ENCODE measurements at places on chromosomes 1 and 21. TPM values are rescaled to one million over a fixed set of nuclear protein-coding genes. Genes with fewer than 3 reads are reported as not detected.

GRCh38 chr1:63967901-63968300, 194.1 kb downstream of the ROR1 start:
- H3K27me3 ChIP-seq = no peaks in the 10 kb centered on the region
- H3K27ac ChIP-seq = no peak overlapping the region
- H3K4me3 ChIP-seq = no peak overlapping the region
- no peaks in the 10 kb centered on the region for H3K36me3 ChIP-seq

GRCh38 chr1:9038881-9039760, 12.9 kb upstream of the SLC2A7 start:
- no peak overlapping the region for H3K4me3 ChIP-seq
- no peaks in the 10 kb centered on the region for H3K4me1 ChIP-seq
- DNase-seq = no peak
- no peaks in the 10 kb centered on the region for H3K36me3 ChIP-seq

DNA sequence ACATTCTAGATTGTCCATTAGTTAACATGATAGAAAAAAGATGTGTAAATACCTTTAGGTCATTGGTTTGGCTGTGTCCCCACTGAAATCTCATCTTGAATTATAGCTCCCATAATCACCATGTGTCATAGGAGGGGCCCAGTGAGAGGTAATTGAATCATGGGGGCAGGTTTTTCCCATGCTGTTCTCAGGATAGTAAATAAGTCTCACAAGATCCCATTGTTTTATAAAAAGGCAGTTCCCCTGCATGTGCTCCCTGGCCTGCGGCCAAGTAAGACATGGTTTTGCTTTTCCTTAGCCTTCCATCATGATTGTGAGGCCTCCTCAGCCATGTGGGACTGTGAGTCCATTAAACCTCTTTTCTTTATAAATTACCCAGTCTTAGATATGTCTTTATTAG, 32.5 kb upstream of the SLC44A5 start:
- no peak overlapping the region for H3K27ac ChIP-seq
- H3K4me3 ChIP-seq = no peak overlapping the region
- H3K27me3 ChIP-seq = no peaks in the 10 kb centered on the region
- DNase-seq = no peak

- DNase-seq = no peak
- H3K4me3 ChIP-seq = no peak overlapping the region
- H3K4me1 ChIP-seq = no peaks in the 10 kb centered on the region
- no peak overlapping the region for H3K27ac ChIP-seq
These were observed 14.2 kb upstream of the RGS4 start for GRCh38 chr1:163055005-163055404.

GRCh38 chr1:90480271-90480835, 236.7 kb downstream of the BARHL2 start:
- no peaks in the 10 kb centered on the region for H3K4me1 ChIP-seq
- no peaks in the 10 kb centered on the region for H3K36me3 ChIP-seq
- no peaks in the 10 kb centered on the region for H3K27me3 ChIP-seq
- no peak for DNase-seq
- no peak overlapping the region for H3K4me3 ChIP-seq
- no peak overlapping the region for H3K27ac ChIP-seq

GRCh38 chr1:87887100-87887499, 558.4 kb downstream of the LMO4 start:
- no peaks in the 10 kb centered on the region for H3K36me3 ChIP-seq
- H3K4me1 ChIP-seq = no peaks in the 10 kb centered on the region
- no peak overlapping the region for H3K4me3 ChIP-seq
- no peaks in the 10 kb centered on the region for H3K27me3 ChIP-seq
- H3K27ac ChIP-seq = no peak overlapping the region

- 0 out of 2 replicates have a peak, but pooled peaks cover 2% of the 10 kb centered on the region for H3K4me1 ChIP-seq
- H3K4me3 ChIP-seq = no peak overlapping the region
- H3K27me3 ChIP-seq = no peaks in the 10 kb centered on the region
- no peak for DNase-seq
These were observed 59.5 kb upstream of the RGS2 start for GRCh38 chr1:192749349-192749748.

GRCh38 chr1:19448491-19449439, 36.6 kb downstream of the CAPZB start:
- DNase-seq = no peak
- no peaks in the 10 kb centered on the region for H3K27me3 ChIP-seq
- H3K27ac ChIP-seq = no peak overlapping the region
- no peak overlapping the region for H3K4me3 ChIP-seq
- no peaks in the 10 kb centered on the region for H3K36me3 ChIP-seq

GRCh38 chr1:182291584-182292192, 99.9 kb downstream of the GLUL start:
- no peaks in the 10 kb centered on the region for H3K4me1 ChIP-seq
- H3K36me3 ChIP-seq = no peaks in the 10 kb centered on the region
- no peak for DNase-seq
- no peak overlapping the region for H3K27ac ChIP-seq

DNA sequence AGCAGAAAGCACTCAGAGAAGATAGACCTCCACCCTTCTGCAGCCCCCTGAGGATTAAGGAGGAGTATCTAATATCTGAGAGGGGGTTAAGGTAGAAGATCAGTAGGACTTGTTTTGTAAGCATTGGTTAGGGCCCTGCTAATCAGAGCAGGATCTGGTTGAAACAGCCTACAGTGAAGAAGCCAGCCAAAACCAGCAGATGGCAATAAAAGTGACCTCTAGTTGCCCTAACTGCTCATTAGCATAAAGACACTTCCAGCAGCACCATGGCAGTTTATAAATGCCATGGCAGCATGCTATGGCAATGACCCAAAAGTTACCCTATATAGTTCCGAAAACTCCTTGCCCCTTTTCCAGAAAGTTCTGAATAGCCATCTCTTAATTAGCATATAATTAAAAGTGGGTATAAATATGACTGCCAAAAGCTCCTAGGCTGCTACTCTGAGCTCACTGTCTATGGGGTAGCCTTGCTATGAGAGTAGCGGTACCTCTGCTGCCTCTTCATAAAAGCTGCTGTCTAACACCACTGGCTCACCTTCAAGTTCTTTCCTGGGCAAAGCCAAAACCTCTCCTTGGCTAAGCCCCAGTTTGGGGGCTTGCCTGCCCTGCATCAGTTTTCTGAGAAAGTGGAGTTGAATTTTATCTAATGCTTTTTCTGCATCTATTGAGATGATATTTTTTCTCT, 254.2 kb downstream of the PAPPA2 start:
- no peaks in the 10 kb centered on the region for H3K36me3 ChIP-seq
- no peak for DNase-seq
- H3K4me1 ChIP-seq = no peaks in the 10 kb centered on the region
- H3K4me3 ChIP-seq = no peak overlapping the region

DNA sequence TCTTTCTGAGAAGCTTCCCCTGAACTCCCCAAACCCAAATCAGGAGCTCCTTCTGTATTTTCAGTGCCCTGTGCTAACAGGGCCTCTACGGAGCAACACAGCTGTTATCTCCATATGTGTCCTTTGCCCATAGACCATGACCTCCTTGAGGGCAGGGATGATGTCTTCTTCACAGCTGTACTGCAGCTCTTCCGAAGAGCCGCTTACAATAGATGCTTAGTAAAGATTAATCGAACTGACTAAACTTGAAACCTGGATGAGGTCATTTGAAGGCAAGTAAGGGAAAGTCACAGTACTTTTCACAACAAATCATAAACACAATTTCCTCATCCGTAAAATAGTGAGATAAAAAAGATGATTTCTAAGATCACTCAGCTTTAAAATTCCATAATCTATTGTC, 4.4 kb upstream of the KCNN3 start:
- no peaks in the 10 kb centered on the region for H3K27me3 ChIP-seq
- no peak for DNase-seq
- H3K36me3 ChIP-seq = no peaks in the 10 kb centered on the region
- H3K27ac ChIP-seq = no peak overlapping the region

DNA sequence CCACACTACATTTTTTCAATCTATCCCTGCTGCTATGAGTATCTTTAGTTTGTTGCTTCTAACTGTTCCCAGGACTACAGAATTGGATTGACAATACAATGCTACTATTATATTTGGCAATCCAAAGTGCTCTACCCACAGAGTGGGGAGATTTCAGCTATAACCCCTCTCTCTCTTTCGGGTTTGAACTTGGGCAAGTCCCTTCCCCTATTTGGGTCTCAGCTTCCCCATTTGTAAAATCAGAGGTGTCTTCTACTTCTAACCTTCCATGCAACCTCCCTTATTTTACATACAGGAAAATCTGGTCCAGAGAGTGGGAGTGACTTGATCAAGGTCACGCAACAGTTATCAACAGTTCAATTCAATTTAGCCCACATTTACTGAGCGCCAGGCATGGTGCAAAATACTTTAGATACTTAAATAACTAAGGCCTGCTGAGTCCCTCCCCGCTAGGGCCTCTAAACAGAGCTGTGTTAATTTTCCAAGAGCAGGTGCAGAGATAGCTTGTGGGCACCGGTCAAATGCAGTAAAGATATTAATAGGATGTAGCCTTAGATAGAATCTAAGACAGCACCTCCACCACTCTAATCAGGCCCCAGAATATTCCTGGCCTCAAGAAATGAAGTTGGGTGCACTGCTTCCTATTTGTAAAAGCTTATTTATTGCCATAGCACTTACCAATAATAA, 9.4 kb upstream of the GPX7 start:
- DNase-seq = no peak
- H3K27me3 ChIP-seq = no peaks in the 10 kb centered on the region
- no peaks in the 10 kb centered on the region for H3K36me3 ChIP-seq
- peaks cover 5% of the 10 kb centered on the region for H3K4me1 ChIP-seq

DNA sequence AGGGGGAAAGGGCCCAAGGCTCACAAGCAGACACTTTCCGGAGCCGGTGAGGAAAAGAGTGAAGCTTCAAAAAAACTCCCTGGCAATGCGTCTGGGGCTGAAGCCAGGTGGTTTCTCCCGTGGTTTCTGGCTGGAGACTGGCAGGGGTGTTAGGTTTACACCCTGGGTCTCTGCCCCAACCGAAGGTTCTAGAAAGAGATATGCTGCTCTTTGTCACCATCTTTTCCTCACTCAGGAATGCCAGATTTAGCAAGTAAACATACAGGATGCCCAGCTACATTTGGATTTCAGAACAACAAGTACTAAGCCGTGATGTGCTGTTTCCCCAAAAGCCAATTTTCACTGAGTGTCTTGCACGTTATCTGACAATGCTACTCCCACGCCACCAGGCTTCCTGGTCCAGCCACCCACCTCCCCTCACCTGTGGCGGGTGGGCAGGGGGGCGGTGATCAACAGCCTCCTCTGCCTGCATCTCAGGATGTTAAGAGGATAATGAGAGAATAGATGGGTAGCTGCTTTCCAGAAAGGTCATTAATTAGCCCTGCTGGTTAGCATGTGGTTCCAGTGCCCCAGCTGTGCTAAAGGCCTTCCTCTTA, 69.6 kb upstream of the OLIG2 start:
- H3K4me3 ChIP-seq = no peak overlapping the region
- H3K27me3 ChIP-seq = no peaks in the 10 kb centered on the region
- H3K4me1 ChIP-seq = no peaks in the 10 kb centered on the region
- no peaks in the 10 kb centered on the region for H3K36me3 ChIP-seq
- no peak overlapping the region for H3K27ac ChIP-seq

GRCh38 chr1:242582669-242583068, 58.2 kb upstream of the PLD5 start:
- H3K4me3 ChIP-seq = no peak overlapping the region
- DNase-seq = no peak
- H3K27ac ChIP-seq = no peak overlapping the region
- H3K27me3 ChIP-seq = no peaks in the 10 kb centered on the region
- peaks cover 3% of the 10 kb centered on the region for H3K36me3 ChIP-seq
- peaks cover 4% of the 10 kb centered on the region for H3K4me1 ChIP-seq

- no peaks in the 10 kb centered on the region for H3K36me3 ChIP-seq
- H3K4me1 ChIP-seq = peaks cover 19% of the 10 kb centered on the region
- H3K4me3 ChIP-seq = no peak overlapping the region
- H3K27ac ChIP-seq = 0 out of 2 replicates have a peak overlapping the region, but pooled peaks have one; percentile 4
- DNase-seq = no peak
These were observed 60.0 kb upstream of the C1orf105 start for GRCh38 chr1:172360511-172360910.

DNA sequence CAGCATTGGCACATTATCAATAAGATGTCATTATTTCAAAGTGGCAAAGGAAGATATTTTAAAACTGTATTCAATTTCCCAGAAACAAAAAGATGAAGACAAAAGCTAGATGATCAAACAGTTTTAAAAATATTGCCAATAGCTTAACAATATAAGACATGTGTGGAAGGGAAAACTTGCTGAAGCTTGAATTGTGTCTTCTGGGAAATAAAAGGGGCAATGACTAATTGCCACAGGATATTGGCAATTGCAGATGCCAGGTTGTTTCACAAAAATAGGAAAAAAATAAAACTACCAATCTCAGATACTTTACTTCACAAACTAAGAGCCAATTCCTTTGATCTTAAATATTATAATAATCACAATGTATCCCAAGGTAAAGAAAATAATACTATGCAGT, 679.8 kb upstream of the ADAMTS5 start:
- no peak overlapping the region for H3K4me3 ChIP-seq
- no peaks in the 10 kb centered on the region for H3K36me3 ChIP-seq
- no peaks in the 10 kb centered on the region for H3K27me3 ChIP-seq
- no peak for DNase-seq
- H3K27ac ChIP-seq = no peak overlapping the region

DNA sequence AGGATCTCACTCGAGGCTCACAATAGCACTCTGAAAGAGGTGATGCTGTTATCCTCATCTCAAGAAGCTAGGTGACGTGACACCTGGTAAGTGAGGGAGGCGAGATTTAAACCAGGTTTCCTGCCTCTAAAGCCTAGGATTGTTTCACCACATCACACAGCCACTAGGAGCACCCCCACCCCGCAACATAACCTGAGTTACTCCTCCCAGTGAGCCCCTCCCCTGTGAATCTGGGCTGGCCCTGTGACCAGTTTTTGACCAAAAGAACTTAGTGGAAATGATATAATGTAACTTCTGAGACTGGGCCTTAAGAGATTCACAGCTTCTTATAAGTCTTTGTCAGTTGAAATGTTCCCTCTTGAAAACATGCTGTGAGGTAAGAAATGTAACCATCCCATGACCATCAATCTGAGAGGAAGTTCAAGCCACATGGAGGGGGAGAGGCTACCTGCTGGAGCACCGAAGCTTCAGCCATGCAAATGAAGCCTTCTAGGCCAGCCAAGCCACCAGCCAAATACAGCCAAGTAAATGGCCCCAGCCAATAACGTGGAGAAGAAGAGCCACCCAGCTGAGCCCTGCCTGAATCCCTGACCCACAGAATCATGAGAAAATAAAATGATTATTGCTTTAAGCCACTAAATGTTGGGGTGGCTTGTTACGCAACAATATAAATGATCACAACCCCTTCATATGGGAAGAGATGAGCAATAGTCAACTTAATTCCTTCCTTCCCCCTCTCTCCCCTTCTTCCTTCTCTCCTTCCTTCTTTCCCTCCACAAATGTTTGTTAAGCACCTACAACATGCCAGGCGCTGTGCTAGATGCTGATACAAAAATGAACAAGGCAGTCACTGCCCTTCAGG, 61.0 kb upstream of the FAM20B start:
- no peaks in the 10 kb centered on the region for H3K4me1 ChIP-seq
- H3K27ac ChIP-seq = no peak overlapping the region
- H3K27me3 ChIP-seq = no peaks in the 10 kb centered on the region
- H3K4me3 ChIP-seq = no peak overlapping the region
- no peaks in the 10 kb centered on the region for H3K36me3 ChIP-seq
- peak; percentile 19 for DNase-seq

- no peak for DNase-seq
- no peak overlapping the region for H3K27ac ChIP-seq
- no peak overlapping the region for H3K4me3 ChIP-seq
- peaks cover 2% of the 10 kb centered on the region for H3K4me1 ChIP-seq
- no peaks in the 10 kb centered on the region for H3K36me3 ChIP-seq
These were observed 3.7 kb downstream of the LEFTY2 start for GRCh38 chr1:225937048-225937968.

STUM gene
- 1.2 TPM for total RNA-seq

CRYBG2 gene
- 17.0 TPM for total RNA-seq

NBPF4 gene
- not detected for total RNA-seq

B3GALT2 gene
- total RNA-seq = not detected

S100A8 gene
- not detected for total RNA-seq

ARPC5 gene
- total RNA-seq = 60.8 TPM

MRPL24 gene
- 34.4 TPM for total RNA-seq

EFHD2 gene
- 25.1 TPM for total RNA-seq

PTPRC gene
- total RNA-seq = not detected

All from H1 (cell line).